Keratinocyte (primary cell): ENCODE measurements at places on chromosomes 5 and 9.

- no peak for DNase-seq
Measured at GRCh38 chr5:159777049-159777660, 139.1 kb upstream of the ADRA1B start.

DNA sequence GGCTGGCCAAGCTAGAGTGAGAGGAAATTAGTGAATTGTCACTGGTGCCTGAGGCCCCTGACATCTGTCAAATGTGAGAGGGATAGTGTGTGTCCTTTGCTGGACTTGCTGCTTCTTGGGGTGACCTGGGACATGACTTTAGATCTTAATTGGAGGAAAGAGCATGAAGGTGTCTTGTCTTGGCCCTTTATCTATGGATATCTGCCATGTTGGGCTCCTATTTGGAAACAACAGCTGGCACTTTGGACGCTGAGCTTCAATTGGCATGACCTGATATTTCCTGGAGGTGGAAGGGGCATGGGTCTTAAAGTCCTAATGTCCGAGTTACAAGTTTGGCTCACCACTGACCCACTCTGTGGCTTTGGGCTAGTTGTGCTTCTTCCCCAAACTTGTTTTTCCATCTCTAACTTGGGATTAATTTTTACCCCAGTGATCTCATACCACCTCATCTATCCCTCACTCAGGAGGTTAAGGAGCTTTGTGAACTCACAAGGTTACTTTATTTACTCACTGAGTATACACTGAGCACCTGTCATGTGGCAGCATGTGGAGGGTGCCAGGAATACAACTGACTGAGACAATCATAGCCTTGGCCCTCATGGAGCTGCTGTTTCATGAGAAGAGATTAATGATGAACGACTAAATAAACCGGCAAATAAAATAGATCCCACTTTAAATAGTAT, 30.1 kb upstream of the CXCL14 start:
- no peak for DNase-seq

- DNase-seq = no peak
Measured at GRCh38 chr5:135511761-135512575, 23.8 kb downstream of the NEUROG1 start.

DNA sequence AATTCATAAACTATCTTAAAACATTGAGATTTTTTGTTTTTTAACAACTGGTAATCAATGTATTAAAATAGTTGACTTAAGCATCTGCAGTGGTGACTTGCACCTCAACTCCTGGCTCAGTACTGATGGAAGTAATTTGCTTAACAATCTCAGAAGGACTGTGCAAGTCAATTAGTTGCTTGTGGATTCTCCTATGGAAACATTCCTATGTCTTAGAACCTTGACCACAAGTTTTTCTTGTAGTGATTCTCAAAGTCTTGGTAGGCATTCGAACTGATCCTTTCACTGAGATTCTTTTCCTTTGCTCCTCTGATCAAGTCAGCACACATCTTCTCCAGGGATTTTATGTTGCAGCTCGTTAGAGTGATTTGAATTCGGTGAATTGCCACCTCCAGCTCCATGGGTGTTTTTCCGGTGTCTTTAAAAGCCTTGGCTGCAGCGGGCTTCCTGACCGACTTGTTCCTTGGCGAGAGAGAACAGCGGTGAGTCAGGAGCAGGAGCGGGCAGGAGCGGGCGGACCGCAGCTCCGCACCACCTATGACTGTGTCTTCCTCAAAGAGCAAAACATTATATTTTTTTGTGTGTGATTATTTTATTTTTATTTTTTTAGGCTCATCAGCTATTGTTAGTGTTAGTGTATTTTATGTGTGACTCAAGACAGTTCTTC, 21.1 kb downstream of the HMGXB3 start:
- peak; percentile 62 for DNase-seq

GRCh38 chr5:147628058-147628895, 118.4 kb upstream of the DPYSL3 start:
- DNase-seq = peak; percentile 38

- no peak for DNase-seq
Measured at GRCh38 chr9:131704141-131704983, 35.5 kb downstream of the RAPGEF1 start.

DNA sequence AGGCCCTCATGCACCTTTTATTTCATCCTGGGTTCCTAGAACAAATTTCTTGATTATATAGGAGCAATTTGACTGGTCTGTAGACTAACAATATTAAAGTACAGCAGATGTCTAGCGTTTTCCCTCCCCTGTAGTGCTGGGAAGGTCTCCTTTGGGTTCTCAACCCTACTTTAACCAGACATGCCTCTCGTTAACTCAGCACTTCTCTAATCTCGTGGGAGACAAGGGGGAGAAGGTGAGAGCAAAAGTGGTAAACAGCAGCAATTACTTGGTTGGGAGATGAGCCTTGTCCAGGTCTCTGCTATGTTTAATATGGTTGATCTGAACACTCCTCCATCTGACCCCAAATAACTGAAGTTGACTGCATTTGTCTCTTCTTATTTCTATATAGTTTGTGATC, 22.0 kb downstream of the CETN3 start:
- no peak for DNase-seq

- no peak for DNase-seq
Measured at GRCh38 chr5:181160152-181160754, 12.9 kb downstream of the OR2V2 start.

- DNase-seq = no peak
Measured at GRCh38 chr5:9523090-9523823, 22.6 kb downstream of the SEMA5A start.

DNA sequence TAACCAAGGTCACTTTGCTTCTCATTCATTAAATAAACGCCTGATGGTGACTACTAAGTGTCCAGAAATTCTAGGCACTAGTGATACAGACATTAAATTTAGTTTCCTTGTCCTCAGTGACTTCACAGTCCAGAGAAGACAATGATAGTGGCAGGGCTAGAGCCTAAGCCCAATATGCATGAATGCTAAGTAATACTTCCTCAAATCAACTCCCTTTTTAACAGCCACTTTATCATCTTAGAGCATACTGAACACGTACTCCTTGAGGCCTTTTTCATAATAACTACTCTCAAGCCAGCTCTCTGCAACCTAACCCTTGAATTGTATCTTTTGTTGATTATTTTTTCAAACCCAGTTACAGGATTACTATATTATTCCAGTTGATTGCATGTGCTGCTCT, 74.1 kb downstream of the STX17 start:
- no peak for DNase-seq

GRCh38 chr5:177495243-177496060, 2.0 kb downstream of the PDLIM7 start:
- DNase-seq = no peak

- peak; percentile 5 for DNase-seq
Measured at GRCh38 chr9:26296910-26297572, 595.6 kb downstream of the CAAP1 start.

GRCh38 chr5:119484884-119485283, 32.6 kb downstream of the HSD17B4 start:
- no peak for DNase-seq

- no peak for DNase-seq
Measured at GRCh38 chr9:120289098-120289497, 290.9 kb downstream of the CDK5RAP2 start.
